NB4 (cell line): ENCODE measurements at places on chromosomes 13 and 19.

- DNase-seq = no peak
These were observed 24.4 kb downstream of the CKM start for GRCh38 chr19:45298264-45298663.

GRCh38 chr13:24625331-24625731 is 54.9 kb upstream of the ATP12A start:
- DNase-seq = peak; percentile 56

DNA sequence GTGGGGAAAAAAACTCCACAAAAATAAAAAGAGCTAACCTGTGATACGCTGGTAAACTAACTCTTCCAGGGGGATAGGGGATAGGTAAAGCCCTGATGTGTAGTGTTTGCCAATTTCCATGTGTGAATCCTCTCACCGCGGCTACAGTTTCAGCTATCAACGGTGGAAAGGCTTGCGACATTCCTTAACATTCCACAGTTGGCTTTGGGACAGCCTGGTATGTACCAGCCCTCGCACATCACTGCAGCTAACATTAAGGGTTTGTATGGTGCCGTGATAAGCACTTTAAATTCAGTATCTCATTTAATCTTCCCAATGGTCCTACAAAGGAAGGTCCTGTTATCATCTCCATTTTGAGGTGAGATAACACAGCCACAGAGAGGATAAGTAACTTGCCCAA is 112.4 kb downstream of the KATNAL1 start:
- no peak for DNase-seq

- DNase-seq = no peak
These were observed 14.4 kb downstream of the CCDC124 start for GRCh38 chr19:17946965-17947784.

DNA sequence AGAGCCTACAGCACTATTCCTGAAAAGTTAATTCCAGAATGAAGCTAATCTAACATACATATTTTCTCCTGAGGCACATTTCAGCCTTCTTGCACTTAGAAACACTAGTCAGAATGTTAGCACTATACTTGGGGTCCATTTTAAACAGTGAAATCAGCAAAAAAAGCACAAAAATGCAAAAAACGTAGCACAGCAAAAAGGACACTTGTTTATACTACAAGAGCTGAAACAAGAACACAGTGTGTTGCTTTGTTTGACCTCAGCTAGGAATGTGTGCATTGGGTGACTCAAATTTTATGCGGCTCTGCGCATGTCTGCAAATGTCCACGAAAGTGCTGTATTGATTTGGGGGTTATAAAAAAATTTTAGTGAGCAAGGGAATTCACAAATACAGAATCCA is 226.2 kb downstream of the KCNRG start:
- no peak for DNase-seq

DNA sequence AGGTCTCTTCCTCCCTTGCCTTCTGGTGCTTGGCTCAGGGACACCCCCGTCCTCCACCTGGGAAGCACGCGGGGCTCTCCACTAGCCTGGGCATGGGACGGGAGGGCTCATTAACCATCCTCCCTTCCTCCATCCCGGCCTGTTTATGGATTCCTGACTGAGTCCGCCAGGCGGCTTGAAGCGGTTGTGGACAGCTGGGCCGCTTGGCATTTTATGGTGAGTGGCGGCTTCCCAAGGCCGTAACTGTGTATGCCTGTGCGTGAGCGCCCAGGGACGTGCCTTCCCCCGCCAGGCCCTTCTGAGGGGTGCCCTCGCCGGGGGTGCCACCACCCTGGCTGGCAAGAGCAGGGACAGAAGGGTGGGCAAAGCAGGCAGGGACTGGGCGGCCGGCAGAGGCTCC is 202.8 kb downstream of the URI1 start:
- no peak for DNase-seq

GRCh38 chr19:29540114-29540513 is 14.3 kb downstream of the VSTM2B start:
- no peak for DNase-seq

GRCh38 chr13:31625115-31625514 is 114.2 kb upstream of the RXFP2 start:
- no peak for DNase-seq

GRCh38 chr19:5828661-5829566 is 10.6 kb downstream of the FUT6 start:
- peak; percentile 64 for DNase-seq

- DNase-seq = no peak
These were observed 177.8 kb downstream of the USP12 start for GRCh38 chr13:26993780-26994179.

- DNase-seq = no peak
These were observed 44.8 kb downstream of the USP12 start for GRCh38 chr13:27126859-27127258.

DNA sequence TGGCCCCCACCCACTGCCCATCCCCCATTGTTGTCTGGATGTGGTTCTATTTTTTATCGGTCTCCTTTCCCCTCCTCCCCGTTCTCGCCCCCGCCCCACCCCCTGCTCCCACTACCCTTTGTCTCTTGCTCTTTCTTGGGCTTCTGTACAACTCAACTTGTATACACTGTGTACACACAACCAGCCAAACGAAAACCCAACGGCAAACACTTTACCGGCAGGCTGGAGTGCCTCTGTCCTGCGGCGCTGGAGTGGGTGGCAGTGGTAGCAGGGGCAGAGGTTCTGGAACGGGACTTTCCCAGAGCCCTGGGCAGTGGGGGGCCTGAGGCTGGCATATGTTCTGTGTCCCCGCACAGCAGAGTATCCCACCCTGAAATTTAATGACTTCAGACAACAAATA is 13.7 kb downstream of the RRAS start:
- no peak for DNase-seq

DNA sequence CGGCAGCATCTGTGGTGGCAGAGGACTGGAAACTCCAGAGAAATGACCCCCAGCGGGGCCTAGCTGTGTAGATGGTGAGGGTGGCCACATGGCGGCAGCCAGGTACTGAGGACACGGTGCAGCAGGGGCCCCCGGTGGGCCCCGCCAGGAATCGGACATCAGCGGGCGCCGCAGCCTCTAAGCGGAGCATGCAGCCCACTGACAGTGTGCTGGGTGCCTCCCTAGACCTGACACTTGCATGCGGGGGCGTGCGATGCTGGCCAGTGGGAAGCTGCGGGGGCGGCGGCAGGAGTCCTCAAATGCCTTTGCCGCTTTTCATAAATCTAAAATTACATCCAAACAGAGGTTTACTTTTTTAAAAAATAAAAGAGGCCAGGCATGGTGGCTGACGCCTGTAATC is 16.1 kb downstream of the ADAT3 start:
- no peak for DNase-seq

DNA sequence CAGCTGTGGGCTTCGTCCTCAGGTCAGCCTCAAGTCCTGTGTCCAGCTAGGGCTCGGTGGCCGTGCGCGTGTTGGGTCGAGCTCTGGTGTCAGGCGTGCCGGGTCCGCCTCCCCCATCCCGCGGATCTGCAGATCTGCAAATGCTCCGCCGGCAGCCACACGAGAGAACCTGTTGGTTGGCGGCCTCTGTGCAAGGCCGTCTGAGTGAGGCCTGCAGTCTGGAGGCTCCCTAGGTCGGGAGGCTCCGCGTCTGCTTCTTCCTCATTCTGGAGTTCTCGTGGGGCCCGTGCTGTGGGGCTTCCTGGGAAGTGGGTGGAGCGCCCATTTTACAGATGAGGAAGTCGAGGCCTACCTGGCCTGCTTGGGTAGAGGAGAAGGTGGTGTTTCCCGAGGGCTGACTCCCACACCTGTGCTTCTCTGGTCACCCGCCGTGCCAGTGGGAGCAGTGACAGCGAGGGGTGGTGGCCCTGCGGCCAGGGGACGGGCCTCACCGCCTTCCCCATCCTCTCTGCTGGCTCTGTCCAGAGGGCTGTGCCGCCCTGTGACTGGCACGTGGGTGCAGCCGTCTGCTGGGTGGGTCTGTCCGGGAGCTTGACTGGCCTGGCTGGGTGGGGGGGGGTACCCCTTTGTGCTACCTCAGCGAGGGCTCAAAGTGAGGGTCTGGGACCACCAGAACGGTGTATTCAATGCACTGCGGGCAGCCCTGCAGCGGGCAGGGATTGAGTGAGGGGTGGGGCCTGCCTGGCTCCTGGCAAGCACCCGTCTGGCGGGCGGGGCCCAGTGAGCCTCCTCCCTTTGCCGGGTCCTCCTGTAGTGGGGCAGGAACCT is 3.3 kb downstream of the CSNK1G2 start:
- no peak for DNase-seq

- no peak for DNase-seq
These were observed 1.5 kb downstream of the DHX34 start for GRCh38 chr19:47350630-47351029.
